ENCODE measurements at places on chromosomes 13 and 19.

DNA sequence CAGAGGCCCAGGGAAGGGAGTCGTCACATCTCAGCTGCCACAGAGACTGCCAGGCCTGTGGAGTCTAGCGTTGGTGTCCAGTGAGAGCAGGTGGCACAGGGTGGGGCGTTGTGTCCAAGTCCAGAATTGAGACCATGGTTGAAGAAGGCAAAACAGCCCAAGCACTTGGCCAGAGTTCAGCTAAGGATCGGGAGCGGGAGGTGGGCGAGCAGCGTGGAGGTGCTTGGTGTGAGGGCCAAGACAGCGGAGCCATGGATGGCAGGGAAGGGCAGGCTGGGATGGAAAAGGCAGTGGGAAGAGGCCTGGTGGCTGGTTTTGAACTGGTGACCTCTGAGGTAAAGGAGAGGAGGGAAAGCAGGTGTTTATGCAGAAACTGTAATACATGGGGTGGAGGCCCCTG lies 8.0 kb downstream of the IGFLR1 start:
- no peak for DNase-seq

- no peak for DNase-seq
These were observed 778.7 kb downstream of the OLFM4 start for GRCh38 chr13:53807251-53807834.

DNA sequence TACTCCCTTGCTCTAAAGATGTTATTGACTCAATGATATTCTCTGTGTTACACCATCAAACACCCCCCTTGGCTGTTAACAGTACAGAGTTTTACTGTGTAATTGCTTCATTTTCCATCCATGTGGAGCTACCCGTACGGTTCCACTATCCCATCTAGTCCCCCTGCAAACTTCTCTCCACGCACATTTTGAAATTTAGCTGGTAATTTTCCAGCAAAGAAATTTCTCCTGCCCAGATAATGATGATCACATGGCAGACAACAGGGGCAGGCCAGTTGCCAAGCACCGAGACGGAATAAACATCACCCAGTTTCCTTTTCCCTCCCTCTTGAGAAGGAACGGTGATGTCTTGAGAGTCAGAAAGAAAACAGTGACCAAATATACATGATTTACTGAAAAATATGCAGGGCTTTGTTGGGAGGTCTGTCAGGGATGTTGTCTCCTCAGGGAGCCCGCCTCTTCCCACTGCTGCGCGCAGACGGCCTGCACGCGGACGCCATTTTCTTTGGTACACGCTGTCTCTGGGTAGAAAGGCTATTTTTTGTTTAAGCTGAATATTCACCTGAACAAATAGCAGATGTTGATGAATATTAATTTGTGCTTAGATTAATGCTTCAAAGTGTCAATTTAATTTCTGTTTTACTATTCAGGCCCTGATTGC lies 109.9 kb downstream of the OLFM4 start:
- DNase-seq, result no peak

GRCh38 chr13:99969453-99969918 lies 2.1 kb downstream of the ZIC5 start:
- DNase-seq, result peak; percentile 25

DNA sequence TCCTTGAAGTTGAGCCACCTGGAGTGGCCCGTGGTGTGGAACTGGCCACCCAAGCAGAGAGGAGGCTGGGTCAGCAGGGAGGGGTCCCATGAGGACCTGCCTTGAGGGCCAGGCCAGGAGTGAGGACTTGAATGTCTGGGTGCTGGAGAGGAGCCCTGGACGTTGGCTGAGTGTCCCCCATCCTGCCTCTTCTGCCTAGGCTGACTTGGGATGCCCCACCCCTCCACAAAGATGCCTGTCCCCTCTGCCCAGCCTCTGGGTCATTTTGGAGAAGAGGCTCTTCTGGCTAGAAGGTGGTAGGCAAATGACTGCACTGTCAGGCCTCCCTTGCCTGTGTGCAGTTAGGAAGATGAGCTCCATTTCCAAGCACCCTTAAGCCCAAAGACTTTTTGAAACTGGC lies 1.7 kb downstream of the SSBP4 start:
- DNase-seq, result no peak

GRCh38 chr19:17641181-17641580 lies 47.0 kb downstream of the UNC13A start:
- no peak for DNase-seq

DNA sequence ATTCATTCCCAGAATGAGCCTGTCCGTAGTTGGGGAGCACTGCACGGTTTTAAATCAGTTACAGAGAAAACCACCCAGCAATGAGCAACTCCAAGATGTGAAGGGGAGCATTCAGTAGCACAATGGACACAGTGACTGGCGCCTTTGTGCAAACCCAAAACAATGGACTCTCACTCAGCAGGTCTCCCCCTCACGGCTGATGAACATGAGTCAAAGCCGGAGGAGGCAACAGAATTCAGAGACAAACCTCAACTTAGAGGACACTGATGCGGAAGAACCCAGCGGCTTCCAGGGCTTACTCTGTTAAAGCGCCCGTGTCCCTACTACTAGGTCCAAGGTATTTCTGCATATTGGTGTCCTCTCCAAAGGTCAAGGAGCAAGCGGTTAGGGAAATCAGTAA lies 17.7 kb downstream of the PLEKHF1 start:
- no peak for DNase-seq

GRCh38 chr19:31613683-31614219 lies 264.5 kb upstream of the TSHZ3 start:
- peak; percentile 6 for DNase-seq

DNA sequence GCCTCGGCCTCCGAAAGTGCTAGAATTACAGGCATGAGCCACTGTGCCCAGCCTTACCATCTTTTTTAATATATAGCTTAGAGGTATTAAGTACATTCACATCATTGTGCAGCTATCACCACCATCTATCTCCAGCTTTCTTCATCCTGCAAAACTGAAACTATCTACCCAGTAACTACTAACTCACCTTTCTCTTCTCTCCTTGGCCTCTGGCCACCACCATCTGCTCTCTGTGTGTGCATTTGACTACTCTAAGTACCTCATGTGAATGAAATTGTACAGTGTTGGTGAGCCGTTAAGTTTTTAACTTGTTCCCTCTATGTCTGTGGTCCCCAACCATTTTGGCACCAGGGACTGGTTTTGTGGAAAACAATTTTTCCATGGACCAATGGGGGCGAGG lies 56.1 kb downstream of the CDK8 start:
- no peak for DNase-seq

DNA sequence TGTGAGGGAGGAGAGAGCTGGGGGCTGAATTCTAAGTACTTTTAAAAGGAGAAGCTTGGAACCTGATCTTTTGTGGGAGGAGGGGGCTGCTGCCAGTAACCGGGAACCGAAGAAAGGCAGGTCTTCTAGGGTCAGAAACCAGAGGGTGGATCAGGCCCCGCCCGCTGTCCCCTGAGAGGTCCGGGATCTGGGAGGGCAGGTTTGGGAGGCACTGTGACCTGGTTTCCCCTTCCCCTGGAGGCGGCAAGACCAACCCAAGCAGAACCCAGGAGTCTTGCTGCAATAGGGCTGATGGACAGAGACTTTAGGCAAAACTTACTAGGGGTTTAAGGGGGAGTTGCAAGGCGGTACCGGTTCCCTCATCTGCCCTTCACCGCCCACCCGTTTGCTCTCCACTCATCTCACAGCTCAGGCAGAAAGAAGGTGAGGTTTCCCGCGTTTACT lies 707 bp upstream of the KLK8 start:
- no peak for DNase-seq

GRCh38 chr19:33780251-33780650 lies 16.4 kb upstream of the KCTD15 start:
- no peak for DNase-seq

GRCh38 chr19:40928850-40929249 lies 46.8 kb upstream of the CYP2A7 start:
- no peak for DNase-seq

All from endothelial cell (in vitro differentiated cells).